NCI-H1417 treated with DMSO at 0.1 percent for 48 hours (cell line): ENCODE measurements at places on chromosomes 12 and 14.

- DNase-seq = no peak
Observed at GRCh38 chr12:62711631-62712241, 223.2 kb downstream of the PPM1H start.

GRCh38 chr12:8996682-8997405, 7.5 kb downstream of the KLRG1 start:
- no peak for DNase-seq

- no peak for DNase-seq
Observed at GRCh38 chr14:79318371-79318770, 892.9 kb downstream of the DIO2 start.

GRCh38 chr14:74858022-74858421, 17.9 kb downstream of the PROX2 start:
- DNase-seq = no peak

- no peak for DNase-seq
Observed at GRCh38 chr14:69101331-69101826, 51.5 kb downstream of the DCAF5 start.

GRCh38 chr12:125064492-125064891, 743 bp upstream of the AACS start:
- DNase-seq = no peak

DNA sequence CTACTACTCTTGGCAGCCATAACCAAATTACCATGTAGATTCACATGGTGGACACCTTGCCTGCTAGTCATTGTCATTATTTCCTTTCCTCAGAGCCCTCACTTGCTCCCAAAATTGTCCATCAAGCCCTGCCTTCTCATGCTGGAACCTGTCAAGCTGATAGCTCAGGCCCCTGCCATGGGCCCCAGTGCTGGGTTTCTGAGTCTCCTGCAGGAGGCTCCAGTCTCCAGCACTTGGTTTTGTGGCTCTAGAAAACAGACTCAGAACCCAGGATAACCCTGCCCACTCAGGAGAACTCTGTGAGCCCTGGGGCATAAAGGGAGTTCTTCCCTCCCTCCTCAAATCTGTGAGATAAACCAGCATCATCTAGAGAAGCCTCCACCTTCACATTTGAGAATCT, 10.8 kb downstream of the KRT71 start:
- DNase-seq = no peak

- no peak for DNase-seq
Observed at GRCh38 chr14:69354383-69355153, 43.5 kb downstream of the ERH start.

- DNase-seq = no peak
Observed at GRCh38 chr12:32603858-32604257, 75.2 kb upstream of the DNM1L start.

DNA sequence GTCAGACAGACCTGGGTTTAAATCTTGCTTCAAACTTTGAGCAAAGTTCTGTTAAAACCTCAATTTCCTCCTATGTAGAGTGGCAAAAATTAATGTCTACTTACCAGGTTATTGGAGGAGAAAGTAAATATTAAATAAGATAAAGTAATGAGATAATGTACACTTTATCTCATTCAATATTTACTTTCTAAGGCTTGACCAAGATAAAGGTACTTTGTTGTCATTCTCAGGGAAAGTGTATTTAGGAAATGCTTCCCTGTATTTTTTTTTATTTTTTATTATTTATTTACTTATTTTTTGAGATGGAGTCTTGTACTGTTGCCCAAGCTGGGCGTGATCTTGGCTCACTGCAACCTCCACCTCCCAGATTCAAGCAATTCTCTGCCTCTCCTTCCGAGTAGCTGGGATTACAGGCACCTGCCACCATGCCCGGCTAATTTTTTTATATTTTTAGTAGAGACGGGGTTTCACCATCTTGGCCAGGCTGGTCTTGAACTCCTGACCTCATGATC, 4.7 kb downstream of the FAM161B start:
- no peak for DNase-seq

GRCh38 chr12:101209319-101210302, at the start of gene SLC5A8:
SLC5A8 (minus strand) TSS chr12:101210238; CDS start chr12:101209848, 390 bp downstream.
- no peak for DNase-seq

DNA sequence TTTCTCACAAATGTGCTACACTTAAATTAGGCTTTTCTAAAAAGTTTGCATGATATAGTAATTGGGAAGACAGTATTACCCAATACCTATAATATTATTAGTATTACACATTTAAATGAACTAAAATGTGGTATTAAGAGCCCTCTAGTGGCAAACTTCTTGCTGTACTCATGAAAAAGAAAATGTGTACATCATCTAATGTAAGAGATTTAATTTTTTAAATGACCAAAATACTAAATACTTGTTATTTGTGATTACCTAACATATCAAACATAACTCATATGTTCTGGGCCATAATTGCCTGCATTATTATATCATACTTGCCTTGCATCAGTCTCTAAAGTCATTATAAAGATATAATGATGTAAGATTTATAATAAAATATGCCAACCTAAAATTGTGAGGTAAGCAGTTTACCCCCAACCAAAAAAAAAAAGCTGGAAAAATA, 64.2 kb downstream of the DNAI7 start:
- DNase-seq = peak; percentile 16

GRCh38 chr14:92492258-92492657, 21.3 kb upstream of the RIN3 start:
- no peak for DNase-seq

DNA sequence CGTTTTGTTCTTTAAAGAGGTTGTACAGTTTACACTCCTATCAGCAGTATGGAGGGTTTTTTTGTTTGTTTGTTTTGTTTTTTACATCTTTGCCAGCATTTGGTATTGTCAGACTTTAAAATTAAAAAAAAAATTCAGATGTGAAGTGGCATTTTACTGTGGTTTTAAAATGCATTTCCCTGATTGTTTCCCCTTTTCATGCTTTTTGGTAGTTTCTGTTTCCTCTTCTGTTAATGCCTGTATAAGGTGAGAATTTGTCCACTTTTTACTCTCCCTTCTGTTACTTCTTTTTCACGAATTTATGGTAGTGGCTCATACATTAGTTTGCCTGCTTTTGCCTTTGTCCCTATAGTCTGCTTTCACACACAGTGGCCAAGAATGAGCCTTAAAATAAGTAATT, 36.6 kb downstream of the MNAT1 start:
- DNase-seq = no peak

- no peak for DNase-seq
Observed at GRCh38 chr14:73795974-73796373, 55.7 kb upstream of the PTGR2 start.

DNA sequence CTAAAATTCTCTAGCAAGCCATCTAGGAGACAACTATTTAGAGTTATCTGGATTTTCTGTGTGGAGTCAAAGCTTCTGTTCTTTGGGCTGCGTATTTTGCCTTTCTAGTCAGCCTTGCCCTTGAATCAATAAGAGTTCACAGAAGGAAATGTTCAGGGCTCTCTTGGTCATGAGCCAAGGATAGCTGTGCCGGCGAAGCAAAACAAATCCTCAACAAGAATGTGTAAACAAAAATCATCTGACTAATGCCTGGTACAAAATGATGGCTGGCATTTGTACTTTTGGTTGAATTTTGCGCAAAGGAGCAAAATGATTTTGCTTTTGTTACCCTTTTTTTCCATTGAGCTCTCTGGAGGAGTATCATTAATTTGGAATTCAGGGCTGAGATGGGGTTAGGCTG, 171.1 kb downstream of the DACT1 start:
- no peak for DNase-seq
